ENCODE measurements at places on chromosomes 3 and 15.
A peak's percentile ranks its signal among the peaks of the same experiment; 100 is the strongest.

- no peak for DNase-seq
These were observed 10.0 kb upstream of the CAV3 start for GRCh38 chr3:8723612-8724011.

DNA sequence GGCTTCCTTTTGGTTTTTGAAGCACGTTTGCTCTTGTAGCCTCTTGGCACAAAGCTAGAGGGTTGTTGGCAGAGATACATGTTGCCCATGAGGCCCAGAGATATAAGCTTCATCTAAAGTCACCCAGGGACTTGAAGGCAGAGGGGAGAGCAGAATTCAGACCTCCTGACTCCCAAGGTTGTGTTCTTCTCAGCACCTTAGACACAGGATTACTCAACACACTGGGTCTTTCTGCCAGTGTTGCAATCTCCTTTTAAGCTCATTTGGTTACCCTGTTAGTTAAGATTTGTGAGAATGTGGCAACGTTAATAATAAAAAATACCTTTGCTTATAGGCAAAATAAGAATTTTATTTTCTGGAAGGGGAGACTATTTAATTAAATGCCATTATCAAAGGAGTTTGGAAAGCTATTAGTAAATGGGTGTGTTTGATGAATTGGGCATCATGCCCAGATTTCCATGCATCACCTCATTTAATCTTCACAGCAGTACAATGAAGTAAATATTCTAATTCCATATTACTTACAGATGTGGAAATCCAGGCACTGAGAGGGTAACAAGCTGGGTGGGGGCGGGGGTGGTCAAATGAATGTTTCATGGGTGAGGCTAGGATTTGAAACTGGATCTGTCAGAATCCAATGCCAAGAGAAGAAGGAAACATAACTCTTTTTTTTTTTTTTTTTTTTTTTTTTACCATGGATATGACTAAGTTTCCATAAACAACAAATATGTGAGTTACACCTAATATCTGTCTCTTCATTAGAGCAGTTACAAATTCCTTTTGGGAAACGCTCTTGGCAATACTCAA is 183.3 kb downstream of the NR1D2 start:
- no peak for DNase-seq

GRCh38 chr3:81911221-81911620 is 149.8 kb upstream of the GBE1 start:
- no peak for DNase-seq

GRCh38 chr3:137222736-137223225 is 265.0 kb downstream of the IL20RB start:
- no peak for DNase-seq

DNA sequence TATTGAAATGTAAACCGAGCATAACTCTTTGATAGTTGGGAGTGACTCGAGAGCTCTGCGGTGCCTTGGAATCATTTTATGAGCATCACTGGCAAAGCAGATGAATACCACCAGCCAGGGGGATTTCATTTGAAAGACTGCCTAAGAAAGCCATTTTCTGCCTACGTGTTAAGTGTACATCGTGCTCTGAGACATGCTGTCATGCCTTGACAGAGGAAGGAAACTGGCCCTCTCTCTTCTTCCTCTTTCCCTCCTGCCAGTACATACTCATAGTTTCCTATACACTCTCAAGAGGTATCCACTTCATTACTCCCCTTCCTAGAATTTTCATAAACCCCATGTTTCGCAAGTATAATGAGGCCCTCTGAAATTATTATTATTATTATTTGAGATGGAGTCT is 8.8 kb downstream of the BCL2A1 start:
- no peak for DNase-seq

DNA sequence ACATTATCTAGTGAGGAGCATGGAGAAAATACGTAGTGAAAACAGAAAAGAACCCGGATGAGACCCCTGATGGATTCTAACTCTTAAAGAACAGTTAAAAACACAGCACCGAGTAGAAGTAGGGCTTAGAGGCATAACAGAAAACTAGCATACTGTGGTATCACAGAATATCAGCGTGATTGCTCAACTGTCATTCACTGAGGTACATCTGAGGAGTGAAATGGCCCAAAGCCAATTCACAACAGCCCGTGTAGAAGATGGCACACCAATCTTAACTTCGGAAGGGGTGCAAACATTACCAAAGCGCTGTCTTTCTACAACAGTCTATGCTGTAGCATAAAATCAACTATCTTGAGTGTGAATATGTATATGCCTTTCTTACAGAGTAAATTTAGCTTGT is 1.8 kb downstream of the CLASP2 start:
- DNase-seq = no peak

GRCh38 chr3:126142652-126143051 is 37.7 kb downstream of the ALDH1L1 start:
- DNase-seq = no peak

DNA sequence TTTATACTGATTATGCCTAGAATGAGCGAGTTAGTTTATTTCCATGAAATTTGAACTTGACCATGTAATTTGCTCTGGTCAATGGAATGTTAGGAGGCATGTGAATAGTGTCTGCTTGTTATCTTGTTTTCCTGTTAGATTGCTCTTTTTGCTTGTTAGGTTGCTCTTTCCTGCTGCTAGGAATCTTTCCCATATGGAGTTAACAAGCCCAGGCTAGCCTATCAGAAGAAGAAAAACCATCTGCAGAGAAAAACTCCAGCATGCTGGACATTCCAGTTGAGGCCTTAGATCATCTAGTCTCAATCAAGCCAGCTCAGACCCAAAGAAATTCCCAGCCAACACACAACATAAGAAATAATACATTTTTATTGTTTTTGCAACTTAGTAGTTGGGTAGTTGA is 470.2 kb upstream of the AGTR1 start:
- no peak for DNase-seq

- no peak for DNase-seq
These were observed 10.1 kb downstream of the ITGA11 start for GRCh38 chr15:68421798-68422402.

DNA sequence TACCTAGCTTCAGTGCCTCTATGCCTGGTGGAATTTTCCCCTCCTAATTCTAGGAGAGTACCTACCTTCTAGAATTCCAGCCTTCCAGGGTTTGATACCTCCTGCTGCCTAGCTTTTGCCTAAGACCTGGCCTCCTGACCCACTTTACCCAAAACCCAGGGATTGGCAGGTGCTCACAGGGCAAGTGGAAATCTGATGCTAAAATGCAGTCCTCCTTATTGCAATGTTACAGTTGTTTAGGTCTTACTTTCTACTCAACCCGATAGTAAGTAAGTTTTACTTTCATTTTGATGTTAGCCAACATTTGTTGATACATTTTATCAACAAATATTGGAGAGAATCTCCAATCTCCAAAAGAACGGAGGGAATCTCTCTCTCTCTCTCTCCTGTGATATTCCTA is 275.9 kb downstream of the DOCK3 start:
- DNase-seq = no peak

- no peak for DNase-seq
These were observed 200.8 kb upstream of the C2CD4B start for GRCh38 chr15:62365795-62366442.

DNA sequence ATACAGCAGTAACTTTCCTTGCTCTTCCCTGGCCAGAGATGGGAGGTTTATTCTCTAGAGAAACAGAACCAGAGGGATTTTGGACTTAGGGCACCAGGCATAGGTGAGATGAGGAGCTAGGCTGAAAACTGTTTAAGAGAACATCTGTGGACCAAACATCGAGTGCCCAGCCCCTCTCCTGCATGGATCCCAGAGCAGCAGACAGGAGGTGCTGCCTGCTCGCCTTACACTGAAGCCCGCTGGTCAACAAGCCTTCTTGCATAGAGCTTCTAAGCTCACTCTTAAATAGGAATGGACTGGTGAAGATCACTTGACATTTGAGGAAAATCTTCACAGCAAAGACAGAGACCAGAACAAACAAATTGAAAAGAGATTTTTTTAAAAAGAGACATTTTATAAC is 41.2 kb downstream of the PARP15 start:
- peak; percentile 44 for DNase-seq

DNA sequence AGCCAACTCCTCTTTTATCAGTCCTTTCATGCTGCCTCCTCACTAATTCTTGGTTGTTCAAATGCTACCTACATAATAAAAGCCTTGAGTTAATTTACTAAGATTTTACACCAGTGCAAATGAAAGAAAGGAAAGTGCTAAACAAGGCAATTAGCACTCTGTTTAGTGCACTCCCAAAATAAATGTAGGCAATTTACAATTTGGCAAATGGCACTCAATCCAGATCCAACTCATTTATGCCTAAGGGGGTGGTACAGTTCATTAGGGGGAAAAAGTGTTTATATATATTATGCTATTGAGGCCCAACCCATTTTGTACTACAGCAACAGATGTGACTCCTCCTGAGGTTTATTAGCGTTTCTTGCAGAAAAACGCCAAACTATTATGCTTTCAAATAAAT is 370.1 kb downstream of the NR2F2 start:
- no peak for DNase-seq

- DNase-seq = no peak
These were observed 16.3 kb downstream of the ISG20 start for GRCh38 chr15:88655103-88655553.

GRCh38 chr3:149767720-149768119 is 15.4 kb upstream of the COMMD2 start:
- no peak for DNase-seq

DNA sequence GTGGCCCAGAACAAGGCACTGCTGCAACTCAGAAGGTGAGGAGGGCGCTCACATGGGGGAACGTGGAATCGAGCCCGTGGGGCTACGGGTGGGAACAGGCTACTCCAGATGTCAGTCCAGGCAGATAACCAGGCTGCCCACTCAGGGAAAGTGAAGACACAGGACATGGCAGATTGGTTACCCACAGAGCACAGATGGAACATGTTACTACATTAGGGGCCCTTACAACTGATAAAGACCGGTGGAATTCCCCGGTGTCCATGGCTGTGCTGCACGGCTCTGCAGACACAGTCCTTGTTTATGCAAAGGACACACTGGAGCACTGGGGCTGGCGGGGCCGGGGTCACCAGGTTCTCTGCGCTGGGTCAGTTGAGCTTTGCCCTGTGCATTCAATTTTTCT is 36.9 kb downstream of the PCSK6 start:
- DNase-seq = no peak

DNA sequence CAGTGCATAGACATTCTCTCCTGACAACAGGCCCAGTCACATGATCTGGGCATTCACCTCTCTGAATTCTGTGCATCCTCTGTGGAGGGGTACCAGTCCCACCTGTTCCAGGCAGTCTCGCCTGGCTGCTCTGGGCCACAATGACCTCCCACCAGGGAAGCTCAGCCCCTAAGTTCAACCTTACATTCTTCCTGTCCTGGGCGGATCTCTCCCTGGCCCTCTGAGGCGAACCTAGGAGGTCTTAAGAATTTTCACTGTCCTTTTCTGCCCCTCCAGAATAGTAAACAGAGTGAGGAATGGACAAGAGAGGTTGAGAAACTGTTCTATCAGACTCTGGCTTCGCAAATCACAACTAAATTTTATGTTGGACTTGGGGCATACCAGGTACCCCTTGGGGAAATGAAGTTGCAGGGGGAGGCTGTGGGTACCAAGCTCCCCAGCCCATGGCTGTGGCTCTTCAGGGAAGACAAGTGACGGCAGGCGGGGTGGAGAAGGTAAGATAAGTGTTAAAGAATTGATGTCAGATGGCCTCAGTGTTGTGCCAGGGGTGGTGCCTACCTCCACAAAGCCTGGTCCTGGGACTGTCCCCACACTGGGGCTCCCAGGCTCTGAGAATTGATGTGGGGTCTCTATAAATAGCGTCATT is 5.3 kb downstream of the SCN5A start:
- no peak for DNase-seq

DNA sequence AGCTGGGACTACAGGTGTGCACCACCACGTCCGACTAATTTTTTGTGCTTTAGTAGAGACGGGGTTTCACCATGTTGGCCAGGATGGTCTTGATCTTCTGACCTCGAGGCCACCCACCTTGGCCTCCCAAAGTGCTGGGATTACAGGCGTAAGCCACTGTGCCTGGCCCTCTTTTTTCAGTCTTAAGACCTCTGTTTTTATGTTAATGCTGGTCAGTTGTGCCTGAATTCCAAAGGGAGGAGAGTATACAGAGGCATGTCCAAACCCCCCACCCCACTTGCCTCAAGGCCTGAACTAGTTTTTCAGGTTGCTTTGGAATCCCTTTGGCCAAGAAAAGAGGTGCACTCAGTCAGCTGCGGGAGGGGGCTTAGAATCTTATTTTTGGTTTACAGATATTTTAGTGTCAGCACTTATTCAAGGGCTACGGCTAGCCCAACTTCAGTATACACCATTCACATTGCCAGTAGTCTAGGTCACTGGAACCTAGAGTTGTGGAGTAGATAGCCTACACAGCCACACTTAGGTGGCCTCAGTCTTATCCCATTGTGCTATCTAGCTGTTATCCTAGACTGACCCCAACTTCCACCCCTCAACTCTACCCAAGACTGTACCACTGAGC is 128.0 kb upstream of the TPM1 start:
- DNase-seq = no peak

- DNase-seq = peak; percentile 45
These were observed 251.9 kb downstream of the TJP1 start for GRCh38 chr15:29570121-29570947.

DNA sequence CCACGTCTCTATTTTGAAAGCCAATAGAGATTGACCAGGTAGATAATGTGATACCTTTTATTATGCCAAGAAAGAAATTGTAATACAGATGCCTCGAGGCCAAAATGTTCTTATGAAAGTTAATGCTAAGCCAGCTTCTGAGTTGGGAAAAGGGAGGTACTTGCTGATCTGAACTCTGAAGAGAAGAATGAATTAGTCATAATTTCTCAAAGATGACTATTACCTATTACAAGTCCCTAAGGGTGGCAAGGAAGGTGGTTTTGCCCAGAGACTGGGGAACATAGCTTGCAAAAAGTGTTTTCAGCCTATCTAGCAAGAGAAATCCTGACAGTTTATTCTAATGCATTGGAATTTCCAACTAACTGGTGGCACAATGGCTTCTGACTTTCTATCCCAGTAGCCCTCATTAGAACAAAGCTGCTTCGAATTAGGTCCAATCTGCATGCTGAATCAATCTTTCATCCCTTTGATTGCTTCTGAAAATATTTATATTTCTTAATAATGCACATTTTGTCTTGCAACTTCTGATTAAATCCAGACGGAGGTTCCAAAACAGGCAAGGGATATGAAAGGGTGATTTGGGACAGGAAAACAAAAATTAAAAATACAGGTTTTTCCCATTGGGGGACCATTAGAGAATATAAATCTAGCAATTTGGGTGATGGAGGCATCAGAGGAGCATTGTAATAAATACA is 17.7 kb upstream of the NR2F2 start:
- no peak for DNase-seq

Measured in NCI-H524 (cell line).